T-helper 1 cell (primary cell): ENCODE measurements at places on chromosomes 11 and 22.

- DNase-seq = no peak
Measured at GRCh38 chr11:122815900-122816299, 22.4 kb upstream of the CRTAM start.

DNA sequence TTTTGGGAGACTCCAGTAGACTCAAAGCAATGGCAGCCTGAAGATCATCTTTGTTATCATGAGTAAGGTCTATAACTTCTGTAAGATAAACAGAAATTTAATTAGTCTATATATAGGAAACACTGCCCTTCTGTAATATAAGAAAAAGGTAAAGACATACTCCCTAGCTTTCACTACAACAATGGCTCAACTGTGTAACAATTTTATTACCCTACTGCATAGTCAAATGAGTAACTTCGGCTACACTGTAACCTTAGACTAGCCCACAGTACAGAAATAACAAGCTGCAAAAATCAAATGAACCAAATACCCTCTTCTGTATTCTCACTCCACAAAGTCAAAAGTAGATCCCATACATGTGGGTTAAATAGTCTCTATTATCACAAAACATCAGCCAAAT is 33.7 kb downstream of the USP28 start:
- DNase-seq = no peak

- no peak for DNase-seq
Measured at GRCh38 chr11:70755410-70756158, 357.3 kb downstream of the CTTN start.

- DNase-seq = no peak
Measured at GRCh38 chr11:47552056-47552565, 821 bp downstream of the CELF1 start.

- DNase-seq = no peak
Measured at GRCh38 chr11:94402355-94402754, 1.1 kb upstream of the GPR83 start.
